ENCODE measurements at places on chromosomes 11 and 22. TPM values are rescaled to one million over a fixed set of nuclear protein-coding genes. Genes with fewer than 3 reads are reported as not detected.

- DNase-seq: no peak
Measured at GRCh38 chr11:6328321-6328720, 8.0 kb upstream of the CAVIN3 start.

GRCh38 chr22:27896245-27896644 is 22.8 kb downstream of the PITPNB start:
- no peak for DNase-seq

GRCh38 chr11:85886089-85887056 is 31.2 kb downstream of the CCDC83 start:
- DNase-seq: peak; percentile 24

The NXPE1 gene
- polyA plus RNA-seq: not detected

Measured in left renal pelvis (tissue), 4 donors.